ENCODE measurements at places on chromosomes 7 and 10.

- no peak for DNase-seq
Measured at GRCh38 chr7:99840136-99840869, 12.5 kb downstream of the CYP3A43 start.

GRCh38 chr10:21518149-21518640, 7.3 kb downstream of the SKIDA1 start:
- DNase-seq: no peak

- DNase-seq: no peak
Measured at GRCh38 chr7:46565253-46566096, 644.4 kb upstream of the IGFBP3 start.

DNA sequence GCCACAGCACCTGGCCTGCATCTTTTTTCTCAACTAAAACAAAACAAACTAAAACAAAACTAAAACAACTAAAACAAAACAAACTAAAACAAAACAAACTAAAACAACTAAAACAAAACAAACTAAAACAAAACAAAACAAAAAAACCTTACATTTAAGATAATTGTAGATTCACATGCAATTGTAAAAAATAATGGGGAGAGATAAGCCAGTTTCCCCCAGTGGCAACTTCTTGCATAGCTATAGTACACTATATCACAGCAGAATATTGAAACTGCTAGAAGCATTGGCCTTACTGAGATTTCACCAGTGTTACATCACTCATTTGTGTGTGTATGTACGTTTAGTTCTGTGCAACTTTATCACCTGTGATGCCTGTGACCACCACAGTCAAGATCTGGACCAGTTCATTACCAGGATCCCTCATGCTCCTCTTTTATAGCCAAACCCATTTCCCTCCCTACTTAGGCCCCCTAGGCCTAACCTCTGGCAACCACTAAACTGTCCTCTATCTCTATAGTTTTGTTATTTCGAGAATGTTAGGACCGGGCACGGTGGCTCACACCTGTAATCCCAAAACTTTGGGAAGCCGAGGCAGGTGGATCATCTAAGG, 9.3 kb downstream of the FXYD4 start:
- DNase-seq: peak; percentile 75

GRCh38 chr10:30047924-30048531, 11.4 kb downstream of the JCAD start:
- DNase-seq: no peak

DNA sequence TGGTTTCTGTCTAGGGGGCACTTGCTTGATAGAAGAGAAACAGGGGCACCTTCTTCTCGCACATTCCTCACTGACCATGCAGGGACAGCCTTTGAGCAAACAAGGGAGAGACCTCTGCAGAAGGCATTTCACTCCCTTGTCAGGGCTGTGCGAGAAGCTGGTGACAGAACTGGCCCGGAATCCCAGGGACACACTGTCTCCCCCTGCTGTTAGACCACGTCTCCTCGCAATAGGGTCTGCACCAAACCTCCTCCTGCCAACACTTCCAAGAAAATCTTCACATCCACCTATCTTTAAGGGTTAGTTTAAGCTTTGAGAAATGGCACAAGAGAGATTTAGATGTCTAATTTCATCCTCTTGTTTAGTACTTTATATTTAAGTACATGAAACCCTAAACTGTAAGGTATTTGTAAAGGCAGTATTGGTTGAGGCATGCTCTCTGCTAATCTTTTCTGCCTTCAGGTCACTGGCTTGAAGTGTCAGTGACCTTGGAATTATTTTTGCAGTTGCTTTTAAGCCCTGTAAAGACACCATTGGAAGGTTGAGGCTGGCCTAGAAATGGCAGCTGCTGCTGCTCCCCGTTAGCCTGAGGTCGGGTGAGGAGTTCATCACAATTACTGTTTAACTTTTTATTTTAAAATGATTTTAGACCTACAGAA, 37.0 kb downstream of the RBM20 start:
- DNase-seq: no peak

- no peak for DNase-seq
Measured at GRCh38 chr7:65927489-65928448, 54.2 kb downstream of the GUSB start.
